ENCODE measurements at places on chromosomes 16 and 17.

- DNase-seq, result no peak
Measured at GRCh38 chr16:17213025-17213424, 257.7 kb downstream of the XYLT1 start.

DNA sequence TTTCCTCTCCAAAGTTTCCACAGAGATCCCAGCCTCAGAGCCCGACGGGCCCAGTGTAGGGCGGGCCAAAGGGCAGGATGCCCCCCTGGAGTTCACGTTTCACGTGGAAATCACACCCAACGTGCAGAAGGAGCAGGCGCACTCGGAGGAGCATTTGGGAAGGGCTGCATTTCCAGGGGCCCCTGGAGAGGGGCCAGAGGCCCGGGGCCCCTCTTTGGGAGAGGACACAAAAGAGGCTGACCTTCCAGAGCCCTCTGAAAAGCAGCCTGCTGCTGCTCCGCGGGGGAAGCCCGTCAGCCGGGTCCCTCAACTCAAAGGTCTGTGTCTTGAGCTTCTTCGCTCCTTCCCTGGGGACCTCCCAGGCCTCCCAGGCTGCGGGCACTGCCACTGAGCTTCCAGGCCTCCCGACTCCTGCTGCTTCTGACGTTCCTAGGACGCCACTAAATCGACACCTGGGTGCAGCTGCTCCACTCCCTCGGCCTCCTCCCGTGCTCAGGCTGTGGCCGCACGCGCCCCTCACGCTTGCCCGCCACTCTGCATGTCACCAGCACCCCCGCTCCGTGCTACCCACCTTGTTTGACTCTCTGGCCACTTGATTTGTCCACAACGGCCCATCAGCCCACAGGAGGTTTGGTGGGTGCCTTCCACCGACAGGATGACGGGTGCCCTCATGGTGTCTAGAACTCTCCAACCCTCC lies 15.3 kb upstream of the STH start:
- no peak for DNase-seq

- no peak for DNase-seq
Measured at GRCh38 chr16:48681520-48681919, 71.5 kb upstream of the N4BP1 start.

GRCh38 chr17:9635340-9635739 lies 10.0 kb upstream of the USP43 start:
- no peak for DNase-seq

Measured in D721Med (cell line).